ENCODE measurements at places on chromosomes 4 and X.

- no peak for DNase-seq
- peaks cover 19% of the 10 kb centered on the region for H3K4me1 ChIP-seq
- no peak overlapping the region for H3K27ac ChIP-seq
- H3K27me3 ChIP-seq, result no peaks in the 10 kb centered on the region
- no peak overlapping the region for H3K4me3 ChIP-seq
Measured at GRCh38 chr4:39714166-39714565, 16.2 kb downstream of the UBE2K start.

DNA sequence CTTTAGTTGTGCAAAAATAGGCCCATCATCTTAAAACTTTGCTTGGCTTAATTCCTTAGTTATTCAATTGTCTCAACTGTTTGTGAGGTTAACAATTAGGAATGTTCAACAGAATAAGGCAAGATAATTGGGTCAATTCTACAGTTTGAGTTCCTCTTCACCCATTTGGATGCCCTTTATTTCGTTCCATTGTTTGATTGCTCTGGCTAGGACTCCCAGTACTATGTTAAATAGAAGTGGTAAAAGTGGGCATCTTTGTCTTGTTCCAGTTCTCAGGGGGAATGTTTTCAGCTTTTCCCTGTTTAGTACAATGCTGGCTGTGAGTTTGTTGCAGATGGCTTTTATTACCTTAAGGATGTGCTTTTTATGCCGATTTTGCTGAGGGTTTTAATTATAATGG, 761.5 kb upstream of the GRIA3 start:
- no peak overlapping the region for H3K4me3 ChIP-seq
- no peaks in the 10 kb centered on the region for H3K36me3 ChIP-seq
- no peaks in the 10 kb centered on the region for H3K4me1 ChIP-seq
- no peak overlapping the region for H3K27ac ChIP-seq
- DNase-seq, result no peak

- H3K27me3 ChIP-seq, result no peaks in the 10 kb centered on the region
- H3K36me3 ChIP-seq, result no peaks in the 10 kb centered on the region
Measured at GRCh38 chr4:25953740-25954139, 39.7 kb downstream of the SMIM20 start.

- no peak overlapping the region for H3K27ac ChIP-seq
- DNase-seq, result no peak
- H3K4me3 ChIP-seq, result peak overlapping the region; percentile 13
- peaks cover 9% of the 10 kb centered on the region for H3K4me1 ChIP-seq
- H3K27me3 ChIP-seq, result no peaks in the 10 kb centered on the region
Measured at GRCh38 chr4:108049406-108049805, 59.7 kb downstream of the HADH start.

GRCh38 chr4:7746351-7747061, 193.2 kb downstream of the AFAP1 start:
- no peaks in the 10 kb centered on the region for H3K27me3 ChIP-seq
- no peaks in the 10 kb centered on the region for H3K36me3 ChIP-seq
- H3K4me1 ChIP-seq, result peaks cover 20% of the 10 kb centered on the region
- H3K27ac ChIP-seq, result no peak overlapping the region
- H3K4me3 ChIP-seq, result no peak overlapping the region
- DNase-seq, result no peak

GRCh38 chr4:6781113-6781512, 1.4 kb upstream of the KIAA0232 start:
- no peaks in the 10 kb centered on the region for H3K36me3 ChIP-seq
- no peak overlapping the region for H3K27ac ChIP-seq
- H3K4me3 ChIP-seq, result no peak overlapping the region
- peaks cover 25% of the 10 kb centered on the region for H3K4me1 ChIP-seq
- DNase-seq, result no peak

DNA sequence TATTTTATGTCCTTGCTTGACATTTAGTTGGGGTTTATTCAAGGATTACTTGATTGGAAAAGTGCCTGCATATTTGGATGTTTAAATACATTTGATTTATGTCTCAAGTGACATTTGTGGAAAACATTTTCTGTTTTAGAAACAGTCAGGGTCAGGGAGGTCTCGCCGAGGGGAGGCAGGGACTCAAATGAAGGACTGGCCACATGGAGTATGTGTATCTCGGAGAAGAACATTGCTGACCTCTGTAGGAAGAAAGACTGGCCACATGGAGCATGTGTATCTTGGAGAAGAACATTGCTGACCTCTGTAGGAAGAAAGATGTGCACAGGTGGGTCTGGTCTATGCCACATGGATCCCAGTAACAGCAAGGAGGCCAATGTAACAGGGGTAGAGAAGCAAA, 233.6 kb downstream of the TRIML1 start:
- H3K4me1 ChIP-seq, result no peaks in the 10 kb centered on the region
- no peak overlapping the region for H3K4me3 ChIP-seq
- H3K27me3 ChIP-seq, result no peaks in the 10 kb centered on the region
- no peak overlapping the region for H3K27ac ChIP-seq

GRCh38 chr4:84279678-84280077, 219.4 kb downstream of the NKX6-1 start:
- no peak overlapping the region for H3K4me3 ChIP-seq
- no peak for DNase-seq
- H3K36me3 ChIP-seq, result no peaks in the 10 kb centered on the region
- H3K4me1 ChIP-seq, result no peaks in the 10 kb centered on the region
- no peaks in the 10 kb centered on the region for H3K27me3 ChIP-seq

DNA sequence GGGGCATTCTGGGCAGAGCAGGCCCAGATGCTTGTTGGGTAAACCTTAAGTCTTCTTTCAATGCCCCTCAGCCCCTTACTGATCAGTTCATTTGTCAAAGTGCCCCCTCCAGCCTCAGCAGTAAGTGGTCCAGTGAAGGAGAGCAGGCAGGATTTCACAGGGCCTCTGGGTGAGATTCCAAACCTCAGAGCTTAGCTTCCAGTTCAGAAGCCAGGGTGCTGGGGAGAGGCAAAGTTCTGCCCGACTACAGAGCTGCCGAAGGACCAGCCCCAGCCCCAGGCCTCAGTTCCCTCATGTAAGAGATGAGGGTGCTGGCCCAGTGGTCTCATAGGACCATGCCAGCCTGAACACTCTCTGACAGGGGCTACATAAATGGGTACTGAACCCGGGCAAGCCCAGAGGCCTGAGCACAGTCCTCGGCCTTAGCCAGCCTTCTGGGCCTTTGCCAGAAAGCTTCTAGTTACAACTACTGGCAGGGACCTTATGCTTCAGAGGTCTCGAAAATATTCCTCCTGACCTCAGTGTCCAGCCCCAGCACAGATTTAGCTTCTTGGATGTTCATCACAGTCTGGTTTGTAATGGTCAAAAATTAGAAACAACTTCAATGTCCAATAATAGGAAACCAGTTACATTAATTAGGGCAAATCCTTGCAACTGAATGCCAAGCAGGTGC, 851 bp upstream of the RIPPLY1 start:
- H3K4me1 ChIP-seq, result no peaks in the 10 kb centered on the region
- DNase-seq, result no peak

- DNase-seq, result no peak
- H3K27ac ChIP-seq, result no peak overlapping the region
- H3K36me3 ChIP-seq, result no peaks in the 10 kb centered on the region
- no peaks in the 10 kb centered on the region for H3K4me1 ChIP-seq
- H3K27me3 ChIP-seq, result no peaks in the 10 kb centered on the region
Measured at GRCh38 chr4:84218031-84218430, 281.1 kb downstream of the NKX6-1 start.

GRCh38 chr4:8738471-8738931, 133.1 kb downstream of the HMX1 start:
- no peaks in the 10 kb centered on the region for H3K4me1 ChIP-seq
- no peaks in the 10 kb centered on the region for H3K36me3 ChIP-seq
- H3K4me3 ChIP-seq, result no peak overlapping the region

DNA sequence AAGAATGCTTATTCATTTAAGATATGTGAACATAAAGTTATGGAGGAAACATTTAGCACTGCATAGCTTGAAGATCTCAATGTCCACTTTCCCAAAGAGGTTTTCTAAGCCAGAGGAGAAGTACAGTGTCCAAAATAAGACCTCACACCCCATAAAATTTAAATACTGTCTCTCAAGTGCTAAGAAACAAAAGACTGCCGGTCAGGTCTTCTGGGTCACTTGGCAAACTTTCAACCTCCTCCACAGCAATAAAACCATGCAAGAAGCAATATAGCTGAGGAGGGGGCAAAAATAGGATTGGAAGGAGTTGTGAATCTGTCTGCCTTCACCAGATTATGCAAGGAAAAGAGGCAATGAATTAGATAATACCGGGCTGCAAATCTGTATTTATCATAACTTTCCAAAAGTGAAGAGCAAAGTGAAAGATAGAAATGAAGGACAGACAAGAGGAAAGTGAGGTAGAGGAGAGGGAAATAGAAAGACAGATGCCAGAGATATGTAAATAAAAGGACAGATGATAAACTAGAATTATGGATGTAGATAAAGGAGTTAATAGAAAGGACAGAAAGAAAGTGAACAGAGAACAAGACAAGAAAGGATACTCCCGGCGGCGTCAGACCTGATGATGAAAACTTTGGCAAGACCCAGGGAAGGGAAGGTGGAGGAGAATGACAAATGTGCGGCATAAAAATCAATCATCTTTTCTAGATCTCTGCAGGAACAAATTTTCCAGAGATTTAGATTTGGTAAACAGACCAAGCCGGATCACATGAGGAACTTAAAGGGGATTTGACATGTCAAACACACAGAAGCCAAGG, 152.7 kb upstream of the FAM241A start:
- DNase-seq, result no peak
- peaks cover 3% of the 10 kb centered on the region for H3K27me3 ChIP-seq
- no peak overlapping the region for H3K27ac ChIP-seq
- H3K36me3 ChIP-seq, result no peaks in the 10 kb centered on the region
- H3K4me3 ChIP-seq, result no peak overlapping the region

DNA sequence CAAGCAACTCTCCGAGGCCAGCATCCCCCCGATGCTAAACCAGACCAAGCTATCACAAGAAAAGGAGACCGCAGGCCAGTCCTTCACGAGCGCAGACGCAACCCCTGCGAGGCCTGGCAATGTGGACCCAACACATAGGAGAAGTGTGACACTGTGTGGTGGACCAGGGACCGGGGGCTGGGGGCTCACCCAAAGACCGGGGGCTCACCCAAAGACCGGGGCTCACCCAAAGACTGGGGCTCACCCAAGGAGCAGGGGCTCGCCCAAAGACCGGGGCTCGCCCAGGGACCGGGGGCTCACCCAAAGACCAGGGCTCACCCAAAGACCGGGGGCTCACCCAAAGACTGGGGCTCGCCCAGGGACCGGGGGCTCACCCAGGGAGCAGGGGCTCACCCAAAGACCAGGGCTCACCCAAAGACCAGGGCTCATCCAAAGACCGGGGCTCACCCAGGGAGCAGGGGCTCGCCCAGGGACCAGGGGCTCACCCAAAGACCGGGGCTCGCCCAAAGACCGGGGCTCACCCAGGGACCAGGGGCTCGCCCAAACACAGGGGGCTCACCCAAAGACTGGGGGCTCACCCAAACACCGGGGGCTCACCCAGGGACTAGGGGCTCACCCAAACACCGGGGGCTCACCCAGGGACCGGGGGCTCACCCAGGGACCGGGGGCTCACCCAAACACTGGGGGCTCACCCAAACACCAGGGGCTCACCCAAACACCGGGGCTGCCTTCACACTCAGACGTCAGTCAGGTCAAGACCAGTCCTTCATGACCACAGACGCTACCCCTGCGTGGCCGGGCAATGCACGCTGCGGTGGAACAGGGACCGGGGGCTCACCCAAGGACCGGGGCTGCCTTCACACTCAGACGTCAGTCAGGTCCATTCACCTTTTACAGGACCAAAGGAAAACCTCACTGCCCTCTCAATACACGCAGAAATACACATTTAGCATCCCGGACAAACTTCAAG, 32.9 kb downstream of the PPP2R3B start:
- no peaks in the 10 kb centered on the region for H3K4me1 ChIP-seq
- H3K4me3 ChIP-seq, result no peak overlapping the region
- H3K27ac ChIP-seq, result no peak overlapping the region
- H3K27me3 ChIP-seq, result no peaks in the 10 kb centered on the region
- DNase-seq, result peak; percentile 41

- no peaks in the 10 kb centered on the region for H3K4me1 ChIP-seq
- H3K36me3 ChIP-seq, result no peaks in the 10 kb centered on the region
- no peak overlapping the region for H3K4me3 ChIP-seq
- no peak for DNase-seq
Measured at GRCh38 chr4:147461161-147461560, 19.7 kb upstream of the EDNRA start.

DNA sequence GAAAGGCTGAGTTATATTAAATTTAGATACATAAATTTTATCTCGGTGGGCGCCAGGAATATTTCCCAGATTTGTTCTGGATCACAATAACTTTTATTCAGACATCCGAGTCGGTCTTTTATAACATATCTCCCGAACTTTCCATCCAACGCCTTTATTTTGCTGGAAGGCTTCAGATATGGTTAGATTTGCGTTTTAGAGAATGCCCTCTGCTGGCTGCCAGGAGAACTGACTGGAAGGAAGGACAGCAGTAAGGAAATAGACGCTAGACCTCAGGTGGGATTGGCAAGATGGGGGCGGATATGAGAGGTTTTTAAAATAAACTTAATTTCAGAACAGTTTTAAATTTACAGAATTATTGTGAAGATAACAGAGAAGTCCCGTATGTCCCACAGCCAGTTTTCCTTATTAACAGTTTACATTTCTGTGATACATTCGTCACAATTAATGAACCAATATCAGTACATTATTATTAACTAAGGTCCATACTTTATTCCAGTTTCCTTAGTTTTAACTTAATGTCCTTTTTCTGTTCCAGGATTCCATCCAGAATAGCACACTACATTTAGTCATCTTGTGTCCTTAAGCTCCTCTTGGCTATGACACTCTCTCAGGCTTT, 4.6 kb upstream of the KANTR start:
- DNase-seq, result peak; percentile 47
- H3K27ac ChIP-seq, result peak overlapping the region; percentile 81
- peaks cover 18% of the 10 kb centered on the region for H3K36me3 ChIP-seq
- H3K4me3 ChIP-seq, result peak overlapping the region; percentile 47
- H3K4me1 ChIP-seq, result peaks cover 10% of the 10 kb centered on the region
- no peaks in the 10 kb centered on the region for H3K27me3 ChIP-seq

DNA sequence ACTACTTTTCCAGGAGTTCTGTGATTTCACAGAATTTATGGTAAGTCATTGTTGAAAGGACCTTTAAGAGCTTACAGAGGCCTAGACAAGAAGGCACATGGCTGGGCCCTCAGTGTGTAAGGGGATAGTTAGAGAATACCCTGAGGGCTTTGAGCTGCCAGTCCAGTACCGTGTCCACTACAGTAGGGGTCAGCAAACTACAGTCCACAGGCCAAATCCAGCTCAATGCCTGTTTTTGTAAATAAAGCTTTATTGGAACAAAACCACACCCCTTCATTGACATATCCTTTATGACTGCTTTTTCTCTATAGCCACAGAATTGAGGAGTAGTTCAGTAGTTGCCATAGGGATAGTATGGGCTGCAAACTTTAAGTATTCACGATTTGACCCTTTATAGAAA, 176.2 kb downstream of the MID1 start:
- no peak overlapping the region for H3K27ac ChIP-seq
- DNase-seq, result no peak
- no peaks in the 10 kb centered on the region for H3K4me1 ChIP-seq
- H3K27me3 ChIP-seq, result no peaks in the 10 kb centered on the region

- no peak overlapping the region for H3K4me3 ChIP-seq
Measured at GRCh38 chr4:12562021-12562420, 922.1 kb downstream of the RAB28 start.

DNA sequence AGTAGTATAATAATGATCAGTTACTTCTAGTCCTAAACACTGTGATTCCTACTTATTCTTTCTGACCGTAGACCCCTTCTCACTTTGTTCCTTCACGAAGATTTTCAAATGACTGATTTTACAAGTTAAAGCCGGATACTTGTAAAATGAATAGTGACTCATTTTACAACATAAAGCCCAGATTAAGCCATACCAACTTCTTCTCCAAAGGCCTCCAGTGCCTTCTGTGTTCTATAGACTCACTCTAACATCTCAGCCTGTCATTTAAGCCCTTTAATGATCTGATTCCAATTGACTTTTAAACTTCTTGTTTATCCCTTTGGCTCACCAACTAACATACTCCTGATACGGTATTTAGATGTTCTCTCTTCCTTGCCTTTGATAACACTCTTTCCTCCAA, 480.0 kb upstream of the HS3ST1 start:
- H3K27me3 ChIP-seq, result no peaks in the 10 kb centered on the region
- no peaks in the 10 kb centered on the region for H3K36me3 ChIP-seq
- H3K4me1 ChIP-seq, result peaks cover 3% of the 10 kb centered on the region
